ENCODE measurements at places on chromosomes 12 and 14.

- no peak for DNase-seq
These were observed 63.1 kb downstream of the C12orf75 start for GRCh38 chr12:105393587-105393986.

DNA sequence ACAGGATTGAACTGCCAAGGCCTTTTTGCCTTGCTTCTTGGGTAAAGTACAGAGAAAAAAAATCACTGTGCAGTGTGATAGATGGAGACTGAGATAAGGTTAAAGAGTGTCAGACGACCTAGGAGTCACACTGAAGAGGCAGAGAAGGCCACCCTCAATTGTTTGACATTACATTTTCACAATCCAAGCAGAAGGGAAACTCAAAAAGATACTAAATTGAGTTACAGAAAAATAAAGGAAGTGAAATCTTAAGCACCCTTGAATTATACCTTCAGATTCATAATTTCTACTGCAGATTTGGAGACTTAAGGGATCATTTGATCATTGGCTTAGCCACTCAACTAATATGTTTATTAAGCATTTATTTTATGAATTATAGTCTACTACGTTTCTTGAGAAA lies 97.1 kb downstream of the MYF5 start:
- no peak for DNase-seq

- DNase-seq: no peak
These were observed 154.9 kb upstream of the PZP start for GRCh38 chr12:9363145-9363544.

DNA sequence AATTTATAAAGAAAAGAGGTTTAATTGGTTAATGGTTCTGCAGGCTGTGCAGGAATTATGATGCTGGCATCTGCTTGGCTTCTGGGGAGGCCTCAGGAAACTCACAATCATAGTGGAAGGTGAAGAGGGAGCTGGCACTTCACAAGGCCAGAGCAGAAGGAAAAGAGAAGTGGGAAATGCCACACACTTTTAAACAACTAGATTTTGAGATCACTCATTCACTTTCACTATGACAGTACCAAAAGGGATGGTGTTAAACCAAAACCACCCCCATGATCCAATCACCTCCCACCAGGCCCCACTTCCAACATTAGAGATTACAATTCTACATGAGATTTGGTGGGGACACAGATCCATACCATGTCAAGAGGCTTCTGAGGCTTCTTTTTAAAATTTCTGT lies 62.6 kb downstream of the SLC38A4 start:
- no peak for DNase-seq

DNA sequence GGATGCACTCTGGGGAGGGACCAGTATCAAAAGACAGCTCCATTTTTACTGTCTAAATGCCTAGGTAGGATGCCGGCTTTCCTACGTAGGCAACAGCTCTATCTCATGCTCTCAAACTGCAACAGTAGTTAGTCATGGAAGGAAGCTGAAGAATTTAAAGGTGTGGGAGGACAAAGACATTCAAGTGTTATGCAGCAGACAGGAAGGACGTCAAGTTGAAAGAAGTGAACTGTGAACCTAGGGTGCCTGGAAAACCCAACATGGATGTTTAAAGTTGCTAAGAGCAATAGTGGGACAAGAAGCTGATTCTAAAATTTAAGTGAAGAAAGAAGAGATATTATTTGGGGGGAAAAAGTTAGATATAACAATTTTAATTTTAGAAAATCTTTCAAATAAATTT lies 5.9 kb downstream of the SEC23A start:
- peak; percentile 39 for DNase-seq

DNA sequence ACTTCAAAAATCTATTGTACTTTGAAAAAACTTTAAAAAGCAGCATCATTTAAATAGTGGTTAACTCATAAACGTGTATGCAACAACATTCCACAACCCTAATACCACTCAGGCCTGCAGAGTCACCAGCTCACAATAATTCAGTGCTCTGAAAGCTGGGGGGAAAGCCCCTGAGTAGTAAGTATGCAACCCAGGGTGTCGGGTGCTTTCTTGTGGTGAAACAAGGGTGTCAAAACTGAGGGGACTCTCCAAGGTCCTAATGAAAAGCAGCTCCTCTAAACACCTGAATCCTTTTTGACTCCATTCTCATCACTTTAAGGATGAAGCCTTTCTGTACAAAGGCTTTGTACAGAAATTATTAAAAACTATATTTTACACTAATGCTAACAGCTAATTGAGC lies 33.7 kb downstream of the FGFR1OP2 start:
- DNase-seq: no peak

GRCh38 chr12:9760699-9761418 lies at the start of gene CD69:
CD69 (minus strand) TSS chr12:9760901; CDS start chr12:9760820, 81 bp downstream.
- peak; percentile 30 for DNase-seq

DNA sequence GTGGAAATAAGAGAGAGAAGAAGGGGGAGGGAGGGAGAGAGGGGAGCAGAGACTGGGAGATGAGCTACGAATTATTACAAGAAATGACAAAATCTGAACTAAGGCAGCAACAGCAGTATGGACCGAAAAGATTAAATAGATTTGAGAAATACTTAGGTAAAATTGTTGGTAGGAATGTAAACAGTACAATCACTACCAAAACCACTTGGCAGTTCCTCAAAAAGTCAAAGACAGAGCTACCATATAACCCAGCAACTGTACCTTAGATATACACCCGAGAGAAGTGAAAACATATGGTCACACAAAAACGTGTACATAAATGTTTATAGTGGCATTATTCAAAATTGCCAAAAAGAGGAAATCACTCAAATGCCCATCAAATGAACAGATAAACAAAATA lies 14.1 kb downstream of the KRAS start:
- DNase-seq: no peak

DNA sequence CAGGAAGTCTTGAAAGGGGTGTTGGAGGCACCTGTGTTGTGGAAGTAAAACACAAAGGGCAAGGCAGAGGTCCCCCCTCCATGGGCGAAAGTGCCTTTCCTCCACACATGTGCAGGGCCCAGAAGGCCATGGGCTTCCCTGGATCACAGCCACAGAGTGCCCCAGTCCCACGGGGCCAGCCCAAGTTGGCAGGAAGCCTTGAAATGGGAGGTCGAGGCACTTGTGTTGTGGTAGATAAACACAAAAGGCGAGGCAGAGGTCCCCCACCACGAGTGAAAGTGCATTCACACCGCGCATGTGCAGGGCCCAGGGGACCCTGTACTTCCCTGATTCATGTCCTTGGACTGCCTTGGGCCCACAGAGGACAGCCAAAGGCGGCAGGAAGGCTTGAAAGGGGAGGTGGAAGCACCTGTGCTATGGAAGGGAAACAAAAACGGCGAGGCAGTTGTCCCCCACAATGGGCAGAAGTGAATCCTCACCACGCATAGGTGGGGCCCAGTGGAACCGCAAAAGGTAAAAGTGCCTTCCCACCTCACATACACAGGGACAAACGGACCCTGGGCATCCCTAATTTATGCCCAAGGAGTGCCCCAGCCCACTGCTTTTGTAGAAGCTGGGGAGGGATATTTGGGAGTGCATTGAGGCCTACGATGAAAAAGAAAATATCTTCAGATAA lies 585.4 kb downstream of the ALG10 start:
- no peak for DNase-seq

GRCh38 chr14:35212471-35213142 lies 79.6 kb upstream of the PSMA6 start:
- DNase-seq: no peak

DNA sequence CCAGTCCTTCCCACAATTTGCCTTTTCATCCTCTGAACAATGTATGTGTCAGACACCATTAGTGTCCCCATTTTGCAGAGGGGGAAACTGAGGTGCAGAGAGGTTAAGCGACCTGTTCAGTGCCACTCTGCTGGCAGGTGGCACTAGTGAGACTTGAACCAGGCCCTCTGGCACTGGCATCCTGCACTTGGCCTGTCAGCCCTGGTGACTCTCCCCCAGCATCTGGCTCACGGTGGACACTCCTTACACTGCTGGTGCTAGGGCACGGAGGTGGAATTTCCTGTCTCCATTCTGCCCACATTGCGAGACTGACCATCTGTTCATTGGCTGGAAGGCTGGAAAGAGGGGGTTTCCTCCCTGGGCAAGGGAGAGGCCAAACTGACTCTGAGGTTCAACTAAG lies 48.7 kb downstream of the CCNK start:
- DNase-seq: no peak

DNA sequence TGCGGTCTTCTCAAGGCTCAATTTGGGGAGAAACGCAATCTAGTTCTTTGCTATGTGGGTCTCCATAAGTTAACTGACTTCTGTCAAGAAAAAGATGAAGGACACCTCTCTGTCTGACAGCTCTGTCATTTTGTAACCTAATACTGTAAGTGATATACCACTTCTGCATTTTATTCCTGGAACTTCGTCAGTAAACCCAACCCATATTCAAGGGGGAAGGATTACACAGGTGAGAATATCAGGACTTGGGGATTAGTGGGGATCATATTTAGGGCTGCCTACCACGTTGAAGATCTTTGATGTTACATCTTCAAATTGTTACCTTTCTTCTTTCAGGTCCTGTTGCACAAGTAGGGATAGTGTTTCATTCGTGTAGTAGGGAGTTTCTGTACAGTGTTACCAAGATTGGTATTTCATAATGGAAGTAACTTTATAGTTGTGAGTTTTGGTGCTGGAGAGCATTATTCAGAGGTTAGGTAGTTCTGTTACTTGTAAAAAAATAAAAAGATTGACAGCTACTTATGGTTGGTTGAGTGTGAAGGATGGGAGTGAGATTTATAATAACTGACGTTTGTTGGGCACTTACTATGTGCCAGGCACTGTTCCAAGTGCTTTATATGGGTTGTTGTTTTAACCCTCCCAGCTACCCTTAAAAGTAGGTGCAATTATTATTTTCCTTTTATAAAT lies 1.6 kb downstream of the TMEM260 start:
- no peak for DNase-seq

GRCh38 chr12:109253913-109254544 lies 55.1 kb downstream of the FOXN4 start:
- no peak for DNase-seq

- no peak for DNase-seq
These were observed 128.9 kb downstream of the NCOR2 start for GRCh38 chr12:124438437-124439056.

- DNase-seq: no peak
These were observed 146.4 kb downstream of the PHETA1 start for GRCh38 chr12:111222523-111222922.

GRCh38 chr14:67579040-67579439 lies 21.0 kb downstream of the PIGH start:
- DNase-seq: no peak

DNA sequence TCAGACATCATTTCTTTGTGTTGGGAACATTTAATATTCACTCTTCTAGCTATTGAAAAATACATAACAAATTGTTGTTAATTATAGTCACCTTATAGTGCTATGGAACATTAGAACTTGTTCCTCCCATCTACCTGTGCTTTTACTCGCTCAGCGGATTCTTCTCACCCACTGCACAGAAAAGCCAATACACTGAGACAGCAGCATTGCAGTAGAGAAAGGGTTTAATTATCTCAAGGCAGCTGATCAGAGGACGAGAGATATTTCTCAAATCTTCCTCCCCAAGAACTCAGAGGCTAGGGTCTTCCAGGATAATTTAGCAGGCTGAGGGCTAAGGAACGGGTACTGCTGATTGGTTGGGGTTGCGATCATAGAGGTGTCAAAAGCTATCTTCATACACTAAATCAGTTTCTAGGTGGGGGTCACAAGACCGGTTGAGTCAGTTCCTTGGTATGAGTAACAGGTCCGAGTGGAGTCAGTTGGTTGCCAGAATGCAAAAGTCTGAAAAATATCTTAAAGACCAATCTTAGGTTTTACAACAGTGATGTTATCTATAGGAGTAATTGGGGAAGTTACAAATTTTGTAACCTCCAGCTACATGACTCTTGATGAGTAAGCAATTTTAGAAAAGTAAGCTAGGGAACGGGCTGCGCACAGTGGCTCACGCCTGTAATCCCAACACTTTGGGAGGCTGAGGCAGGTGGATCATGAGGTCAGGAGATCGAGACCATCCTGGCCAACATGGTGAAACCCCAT lies 173.1 kb downstream of the FBXL14 start:
- no peak for DNase-seq

DNA sequence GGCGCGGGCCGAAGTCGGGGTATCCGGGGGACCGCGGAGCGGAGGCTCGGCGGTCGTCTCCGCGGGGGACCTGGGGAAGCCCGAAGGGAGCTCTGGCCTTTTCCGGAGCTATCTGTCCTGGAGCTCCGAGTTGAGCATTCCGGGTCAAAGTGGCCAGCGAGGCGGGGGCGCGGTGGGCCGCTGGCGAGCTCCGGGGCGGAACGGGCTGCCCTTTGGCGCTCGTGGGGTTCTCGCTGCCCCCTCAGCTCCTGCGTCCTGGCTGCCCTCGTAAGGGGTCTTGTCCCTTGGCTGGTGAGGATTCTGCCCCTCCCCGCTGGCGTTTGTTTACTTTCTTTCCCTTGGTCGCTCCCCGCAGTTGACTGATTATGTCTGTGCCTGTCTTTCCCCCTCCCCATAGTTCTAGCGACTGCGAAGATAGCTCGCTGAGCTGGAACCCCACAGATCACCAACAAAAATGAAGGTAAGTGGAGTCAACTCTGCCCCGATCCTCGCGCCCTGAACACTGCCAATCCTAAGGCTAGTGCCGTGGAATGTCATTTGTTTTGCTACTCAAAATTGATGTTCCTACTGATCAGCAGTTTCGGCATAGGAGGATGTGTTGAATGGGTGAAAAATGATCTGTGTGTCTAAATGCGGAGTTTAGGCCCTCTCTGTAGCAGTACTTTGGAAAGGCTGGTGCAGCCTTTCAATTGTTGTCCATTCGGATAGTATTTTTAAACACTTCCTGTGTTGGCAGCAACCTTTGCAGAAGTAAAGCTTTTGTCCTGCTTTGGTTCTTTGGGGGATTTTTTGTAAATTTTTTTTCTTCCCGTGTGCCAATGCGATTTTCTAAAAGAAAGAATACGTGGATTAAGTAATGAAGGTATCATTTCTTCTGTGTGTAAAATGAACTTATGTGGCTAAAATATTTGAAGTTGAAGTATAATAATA lies 1.3 kb downstream of the ARID4A start:
- peak; percentile 15 for DNase-seq

- peak; percentile 87 for DNase-seq
These were observed at the start of gene C14orf132 for GRCh38 chr14:96038920-96039632. C14orf132 (plus strand) TSS chr14:96039362; CDS start chr14:96039501, 139 bp downstream.

DNA sequence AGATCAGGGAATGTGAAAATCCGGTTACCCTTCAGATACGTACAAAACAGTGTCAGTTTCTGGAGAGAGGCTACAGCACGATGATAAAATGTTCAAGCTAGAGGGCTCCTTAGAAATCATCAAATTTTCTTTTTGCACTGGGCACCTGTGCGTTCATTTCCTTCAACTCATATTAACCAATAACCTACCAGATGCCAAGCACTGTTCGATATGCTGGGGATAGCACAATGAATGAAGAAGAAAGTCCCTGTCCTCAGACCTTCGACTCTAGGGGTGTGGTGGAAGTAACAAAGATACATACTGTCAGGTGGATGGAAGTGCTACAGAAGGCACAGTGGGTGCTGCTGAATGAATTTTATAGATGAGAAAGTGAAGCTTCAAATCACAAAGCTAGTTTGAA lies 172.3 kb downstream of the FOXN3 start:
- DNase-seq: no peak

- DNase-seq: no peak
These were observed 26.0 kb downstream of the FRMD6 start for GRCh38 chr14:51677738-51678137.

Data from iPS-NIHi11 (cell line).